ENCODE measurements at places on chromosomes 4 and X.

GRCh38 chr4:155009288-155009687, 199.1 kb upstream of the NPY2R start:
- DNase-seq = no peak

DNA sequence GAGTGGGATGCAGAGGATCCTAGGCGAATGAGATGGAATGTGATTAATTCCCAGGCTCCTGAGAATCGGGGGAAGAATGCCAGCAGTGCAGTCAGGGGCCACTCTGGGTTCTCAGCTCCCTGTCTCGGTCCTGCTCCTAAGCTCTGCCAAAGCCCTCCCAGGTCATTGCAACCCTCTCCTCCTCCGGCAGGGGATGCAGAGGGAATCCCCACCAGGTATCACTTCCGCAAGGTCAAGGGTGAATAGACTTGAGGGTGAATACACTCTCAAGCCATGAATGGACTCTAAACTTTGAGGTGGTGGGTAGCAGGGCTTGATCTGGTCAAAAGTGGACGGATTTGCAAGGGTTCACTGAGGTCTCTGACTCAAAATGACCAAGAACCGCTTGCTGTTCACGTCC, 139.3 kb upstream of the MXRA5 start:
- no peak for DNase-seq

DNA sequence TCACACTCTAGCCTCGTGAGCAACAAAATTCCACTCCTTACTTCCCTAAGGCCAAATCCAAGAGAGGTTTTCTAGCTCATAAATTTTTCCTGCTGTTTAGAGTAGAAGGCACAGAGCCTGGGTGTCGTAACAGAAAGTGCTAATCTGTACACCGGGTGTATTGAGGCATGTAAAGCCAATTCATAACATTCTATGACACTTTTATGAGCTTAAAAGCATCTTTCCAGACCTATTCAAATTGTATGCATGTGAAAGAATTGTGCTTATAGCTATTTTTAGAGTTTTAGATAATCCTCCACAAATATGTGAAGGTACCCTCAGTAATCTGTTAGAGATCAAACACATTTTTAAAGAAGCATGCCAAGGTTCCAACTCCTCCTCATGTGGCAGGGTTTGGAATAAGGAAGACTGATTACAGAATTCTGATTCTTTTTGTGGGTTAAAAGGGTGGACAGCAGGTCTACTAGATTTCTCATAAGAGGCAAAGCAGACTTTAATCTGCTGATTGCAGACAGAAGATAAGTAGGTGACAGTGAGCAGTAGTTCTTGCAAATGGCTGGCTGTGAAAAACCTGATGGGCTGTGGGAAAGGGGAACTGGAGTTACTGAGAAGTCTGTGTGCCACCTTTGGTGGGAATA, 25.5 kb upstream of the LRCH2 start:
- DNase-seq = no peak

DNA sequence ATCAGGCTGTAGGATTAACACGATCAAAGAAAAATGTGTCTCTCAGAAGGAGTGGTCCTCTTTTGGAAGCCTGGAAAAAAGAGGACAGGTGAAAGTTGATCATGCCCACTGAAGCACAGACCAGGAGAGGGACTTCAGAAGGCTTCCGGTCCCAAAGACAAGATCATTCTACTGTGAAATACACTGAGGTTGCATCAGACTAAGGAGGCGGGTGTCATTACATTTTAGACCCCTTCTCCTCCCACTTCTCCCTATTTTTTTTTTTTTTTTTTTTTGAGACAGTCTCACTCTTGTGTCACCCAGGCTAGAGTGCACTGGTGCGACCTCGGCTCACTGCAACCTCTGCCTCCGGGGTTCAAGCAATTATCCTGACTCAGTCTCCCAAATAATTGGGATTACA, 67.5 kb downstream of the RBM47 start:
- DNase-seq = no peak

- no peak for DNase-seq
Measured at GRCh38 chr4:25253071-25253445, 19.2 kb downstream of the PI4K2B start.

Data from HS-27A (cell line).